Caco-2 (cell line): ENCODE measurements at places on chromosomes 11 and 22.
A peak's percentile ranks its signal among the peaks of the same experiment; 100 is the strongest.

GRCh38 chr11:111714522-111714921 is 51.7 kb downstream of the PPP2R1B start:
- DNase-seq, result no peak

GRCh38 chr22:40009292-40009774 is 14.6 kb downstream of the FAM83F start:
- DNase-seq, result no peak

GRCh38 chr11:45543081-45543480 is 122.3 kb downstream of the CHST1 start:
- DNase-seq, result no peak

DNA sequence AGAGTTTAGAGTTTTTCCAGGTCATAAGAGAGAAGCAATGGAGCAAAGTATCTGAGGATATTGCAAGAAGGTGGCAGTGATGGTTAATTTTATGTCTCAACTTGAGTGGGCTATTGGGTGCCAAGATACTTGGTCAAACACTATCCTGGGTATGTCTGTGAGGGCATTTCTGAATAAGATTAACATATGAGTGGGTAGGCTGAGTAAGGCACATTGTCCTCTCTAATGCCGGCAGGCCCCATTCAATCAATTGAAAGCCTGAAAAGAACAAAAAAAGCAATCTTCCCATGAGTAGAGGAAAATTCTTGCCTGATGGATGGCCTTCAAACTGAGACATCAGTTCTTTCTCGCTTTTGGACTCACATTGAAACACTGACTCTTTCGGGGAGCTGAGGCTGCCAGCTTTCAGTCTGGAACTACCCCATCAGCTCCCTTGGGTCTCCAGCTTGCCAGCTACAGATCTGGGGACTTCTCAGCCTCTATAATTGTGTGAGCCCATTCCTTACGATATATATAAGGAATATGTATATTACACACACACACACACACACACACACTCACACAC is 228.8 kb downstream of the BUD13 start:
- DNase-seq, result no peak

GRCh38 chr22:36065775-36066544 is 37.3 kb upstream of the RBFOX2 start:
- DNase-seq, result peak; percentile 90

GRCh38 chr11:46134540-46134939 is 13.3 kb upstream of the PHF21A start:
- DNase-seq, result no peak

DNA sequence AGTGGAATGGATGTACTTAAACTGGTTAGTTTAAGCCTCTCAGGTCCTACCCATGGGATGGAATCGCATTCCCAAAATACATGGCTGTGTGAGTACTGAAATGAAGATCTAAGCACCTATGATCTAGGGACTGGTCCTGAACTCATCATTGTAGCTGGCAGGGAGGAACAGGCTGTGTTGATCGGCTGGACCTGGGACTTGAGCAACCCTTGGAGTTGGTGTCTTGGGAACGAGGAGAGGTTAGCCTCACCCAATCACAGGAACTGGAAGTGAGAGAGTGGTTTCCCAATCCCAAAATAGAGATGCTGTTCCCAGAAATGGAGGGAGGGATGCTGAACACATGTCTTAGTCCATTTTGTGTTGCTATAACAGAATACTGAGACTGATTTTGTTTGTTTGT is 16.4 kb upstream of the ASCC2 start:
- DNase-seq, result no peak

DNA sequence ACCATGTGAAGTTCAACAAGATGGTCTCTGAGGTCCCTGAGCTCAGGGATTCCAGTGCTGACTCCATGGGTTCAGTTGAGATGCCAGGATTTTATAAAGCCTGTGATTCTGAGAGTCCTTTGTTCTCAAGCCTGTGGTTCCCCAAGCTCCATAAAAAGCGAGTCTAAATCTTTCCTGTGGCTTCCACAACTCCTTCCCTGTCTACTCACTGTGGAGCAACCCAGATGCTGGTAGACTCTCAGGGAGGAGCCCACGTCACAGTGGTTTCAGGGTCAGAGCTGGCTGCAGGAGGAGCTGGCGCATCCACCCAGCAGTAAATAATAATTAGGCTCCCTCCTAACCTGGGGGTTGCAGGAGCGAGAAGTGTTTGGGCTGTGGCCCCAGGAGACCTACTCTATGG is 2.0 kb upstream of the RELT start:
- DNase-seq, result no peak

- no peak for DNase-seq
Measured at GRCh38 chr11:69055598-69056516, 7.1 kb downstream of the TPCN2 start.

- DNase-seq, result no peak
Measured at GRCh38 chr11:91630916-91631673, 593.5 kb upstream of the FAT3 start.

DNA sequence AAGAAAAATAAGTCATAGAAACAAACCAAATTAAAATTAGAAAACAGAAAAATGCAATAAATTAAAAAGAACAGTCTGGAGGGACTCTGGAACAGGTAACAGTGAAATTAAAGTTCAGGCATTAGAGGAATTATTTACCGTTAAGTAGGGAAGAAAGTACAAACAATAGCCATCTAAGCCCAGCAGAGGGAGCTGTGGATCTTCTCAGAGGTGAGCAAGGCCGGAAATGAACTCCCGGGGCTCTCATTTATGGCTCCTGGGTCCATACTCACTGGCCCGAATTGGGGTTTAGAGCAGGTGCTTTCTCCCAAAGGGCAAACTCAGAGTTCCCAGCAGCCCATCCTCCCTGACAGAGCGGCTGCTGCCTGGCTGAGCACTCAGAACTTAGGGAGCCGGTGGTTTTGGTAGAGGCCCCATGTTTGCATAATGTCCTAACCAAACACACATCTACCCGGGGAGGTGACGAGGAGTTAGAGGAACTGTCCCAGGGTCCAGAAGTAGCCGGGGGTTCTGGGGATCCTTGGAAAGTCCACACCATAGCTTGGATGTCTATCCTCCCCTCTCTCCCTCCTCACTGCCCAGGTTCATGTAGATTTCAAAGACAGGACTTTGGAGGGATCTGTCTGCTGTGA is 87.8 kb upstream of the VPREB1 start:
- DNase-seq, result peak; percentile 58

DNA sequence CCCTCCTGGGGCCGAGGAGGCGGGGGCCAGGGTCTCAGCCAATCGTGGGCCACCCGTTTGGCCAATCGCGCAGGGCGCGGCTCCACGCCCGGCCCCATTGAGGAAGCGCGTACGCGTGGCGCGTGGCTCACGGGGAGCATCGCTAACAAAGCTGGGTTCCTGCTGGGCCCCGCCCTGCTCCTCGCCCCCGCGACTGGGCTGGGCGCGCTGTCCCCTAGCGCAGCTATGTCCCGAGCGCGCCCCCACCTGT is 614 bp upstream of the ASCL2 start:
- DNase-seq, result no peak

GRCh38 chr22:45473626-45474237 is 29.0 kb upstream of the FBLN1 start:
- DNase-seq, result peak; percentile 65

DNA sequence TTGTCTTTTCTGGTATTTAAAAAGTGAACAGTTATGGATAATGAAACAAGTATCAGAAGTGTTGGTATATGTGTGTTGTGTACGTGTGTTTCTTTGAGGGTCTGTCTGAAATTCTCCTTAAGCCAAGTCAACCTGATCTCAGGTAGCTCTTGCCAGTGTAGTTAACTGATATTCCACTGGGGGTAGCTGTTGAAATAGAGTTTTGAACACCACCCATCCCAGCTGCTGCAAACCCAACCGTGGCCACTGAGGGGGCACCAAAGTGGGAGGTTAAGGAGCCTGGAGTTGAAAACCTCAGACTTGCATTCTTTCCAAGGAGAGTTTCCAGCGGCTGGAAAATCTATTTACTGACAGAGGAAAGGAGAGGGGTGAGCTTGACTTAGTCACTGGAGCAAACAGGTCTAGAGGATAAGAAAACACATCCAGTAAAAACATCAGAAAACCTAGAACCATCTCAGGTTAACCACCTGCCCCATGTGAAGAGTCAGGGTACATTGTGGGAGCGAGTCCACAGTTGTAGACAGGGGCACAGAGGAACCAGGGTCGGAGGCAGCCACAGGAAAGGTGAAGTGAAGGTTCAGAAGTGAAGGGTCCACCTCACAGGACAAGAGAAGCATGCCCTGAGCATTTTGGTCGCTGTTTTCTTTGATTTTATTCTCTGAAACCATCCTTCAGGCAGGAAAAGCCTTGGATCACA is 8.8 kb upstream of the CUL5 start:
- peak; percentile 85 for DNase-seq

- DNase-seq, result peak; percentile 20
Measured at GRCh38 chr11:112437096-112437495, 176.4 kb upstream of the PLET1 start.

GRCh38 chr11:15175831-15176230 is 61.1 kb downstream of the INSC start:
- no peak for DNase-seq

DNA sequence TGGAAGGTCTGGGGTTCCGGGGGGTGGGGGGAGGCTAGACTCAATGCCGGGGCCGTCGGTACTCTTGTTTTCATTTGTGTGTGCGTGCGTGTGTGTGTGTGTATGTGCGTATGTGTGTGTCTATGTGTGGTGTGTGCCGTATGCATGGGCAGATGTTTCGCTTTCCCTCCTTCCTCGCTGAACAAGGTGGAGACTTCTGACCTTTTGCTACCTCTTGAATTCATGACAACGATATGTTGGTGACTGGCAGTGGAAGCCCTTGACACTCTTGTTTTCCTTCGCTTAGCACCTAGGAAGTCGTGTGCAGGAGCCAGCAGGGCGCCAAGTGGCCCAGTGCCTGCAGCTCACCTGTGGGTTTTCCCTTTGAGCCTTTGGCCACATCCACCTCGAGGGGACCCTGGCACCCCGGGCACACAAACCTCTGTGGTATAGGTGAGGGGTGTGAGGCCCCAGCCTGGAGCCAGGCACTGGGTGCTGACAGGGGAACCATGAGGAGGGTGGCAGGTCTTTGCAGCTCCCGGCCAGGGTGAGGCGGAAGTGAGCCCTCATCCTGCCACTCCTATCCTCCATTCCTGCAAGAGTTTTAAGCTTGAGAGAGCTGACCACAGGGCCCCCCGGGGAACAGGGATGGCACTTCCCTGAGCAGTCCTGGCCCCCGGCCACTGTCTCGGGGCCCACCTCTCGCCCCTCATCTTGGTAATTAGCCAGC is 19.3 kb upstream of the TMEM191C start:
- DNase-seq, result peak; percentile 12

DNA sequence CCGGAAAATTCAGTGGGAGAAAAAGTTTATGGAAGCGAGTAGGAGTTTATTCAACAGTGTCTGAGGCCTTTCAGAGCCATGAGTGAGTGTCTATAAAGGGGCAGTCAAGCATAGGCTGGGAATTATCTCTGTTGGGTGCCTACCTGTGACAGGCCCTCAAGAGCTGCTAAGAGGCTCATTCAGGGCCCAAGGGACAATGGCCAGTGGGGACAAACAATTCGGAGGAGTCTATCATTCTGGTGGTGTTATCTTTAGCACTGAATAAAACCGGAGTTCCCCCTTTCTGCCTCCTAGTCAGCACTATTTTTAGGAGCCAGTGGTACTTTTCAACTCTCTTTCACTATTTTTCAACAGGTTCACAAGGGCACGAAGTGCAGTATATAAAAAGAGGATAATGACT is 89.5 kb upstream of the HTATIP2 start:
- DNase-seq, result no peak

DNA sequence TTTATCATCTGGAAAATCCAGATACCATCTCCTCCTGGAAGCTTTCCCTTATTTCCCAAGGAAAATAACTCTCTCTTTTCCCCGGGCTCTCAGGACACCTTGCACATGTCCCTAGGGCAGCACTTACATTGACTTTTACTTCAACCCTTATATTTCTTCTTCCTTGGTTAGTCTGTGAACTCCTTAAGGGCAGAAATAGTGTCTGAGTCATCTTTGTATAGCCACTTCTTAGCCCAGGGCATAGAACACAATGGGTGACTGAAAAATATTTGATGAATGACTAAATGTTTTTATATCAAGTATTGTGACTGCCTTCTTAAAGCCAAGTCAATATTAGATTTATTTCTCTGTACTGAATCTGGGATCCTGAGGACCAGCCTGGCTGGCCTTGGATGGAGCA is 45.4 kb upstream of the MYOD1 start:
- DNase-seq, result no peak

DNA sequence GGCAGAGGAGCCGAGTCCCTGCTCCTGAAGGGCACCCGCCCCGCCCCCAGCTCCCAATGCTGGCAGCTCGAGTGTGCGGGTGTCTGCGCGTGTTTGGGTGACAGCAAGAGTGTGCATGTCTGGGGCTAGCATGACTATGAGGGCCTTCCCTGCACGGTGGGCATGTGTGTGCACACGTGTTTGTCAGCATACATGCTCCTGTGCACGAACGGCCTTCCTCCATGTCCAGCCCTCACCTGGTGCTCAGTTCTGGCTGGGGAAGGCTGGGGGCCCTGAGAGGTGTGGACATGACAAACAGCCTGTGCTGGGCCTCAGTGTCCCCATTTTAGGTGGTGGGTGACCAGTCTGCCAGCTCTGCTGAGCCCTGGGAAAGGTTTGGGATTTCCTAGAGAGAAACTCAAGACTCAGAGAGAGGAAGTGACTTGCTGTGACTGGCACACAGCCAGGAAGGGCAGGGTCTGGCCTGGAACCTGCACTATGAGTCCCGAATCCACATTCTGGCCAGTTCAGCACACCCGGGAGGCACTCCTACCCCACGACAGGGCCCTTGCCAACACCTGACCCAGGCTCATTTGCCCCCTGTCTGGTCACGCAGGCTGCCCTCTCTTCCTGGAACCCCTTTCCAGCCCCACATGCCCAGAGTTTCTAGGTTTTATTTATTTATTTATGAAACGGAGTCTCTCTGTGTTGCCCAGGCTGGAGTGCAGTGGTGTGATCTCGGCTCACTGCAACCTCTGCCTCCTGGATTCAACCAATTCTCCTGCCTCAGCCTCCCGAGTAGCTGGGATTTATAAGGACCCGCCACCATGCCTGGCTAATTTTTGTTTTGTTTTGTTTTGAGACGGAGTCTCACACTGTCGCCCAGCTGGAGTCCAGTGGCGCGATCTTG is 3.3 kb upstream of the SHISA8 start:
- no peak for DNase-seq

GRCh38 chr11:97048481-97048880 is 658.7 kb downstream of the JRKL start:
- no peak for DNase-seq
